Aorta (tissue), 5 donors: ENCODE measurements at places on chromosomes 7 and 10. TPM values are rescaled to one million over a fixed set of nuclear protein-coding genes. Genes with fewer than 3 reads are reported as not detected.

PNLIPRP2 gene
- total RNA-seq, result not detected

SLC26A3 gene
- not detected for total RNA-seq

SPDYE6 gene
- total RNA-seq, result not detected

PODXL gene
- total RNA-seq, result 27.3 TPM

MMD2 gene
- not detected for total RNA-seq

AVPI1 gene
- total RNA-seq, result 17.1 TPM

CTTNBP2 gene
- 29.6 TPM for total RNA-seq

OPN1SW gene
- total RNA-seq, result not detected
